ENCODE measurements at places on chromosomes 7 and 10.

- DNase-seq = no peak
Measured at GRCh38 chr10:124704428-124705380, 39.5 kb downstream of the FAM53B start.

- DNase-seq = peak; percentile 55
Measured at GRCh38 chr7:2641406-2642393, 9.9 kb downstream of the TTYH3 start.

DNA sequence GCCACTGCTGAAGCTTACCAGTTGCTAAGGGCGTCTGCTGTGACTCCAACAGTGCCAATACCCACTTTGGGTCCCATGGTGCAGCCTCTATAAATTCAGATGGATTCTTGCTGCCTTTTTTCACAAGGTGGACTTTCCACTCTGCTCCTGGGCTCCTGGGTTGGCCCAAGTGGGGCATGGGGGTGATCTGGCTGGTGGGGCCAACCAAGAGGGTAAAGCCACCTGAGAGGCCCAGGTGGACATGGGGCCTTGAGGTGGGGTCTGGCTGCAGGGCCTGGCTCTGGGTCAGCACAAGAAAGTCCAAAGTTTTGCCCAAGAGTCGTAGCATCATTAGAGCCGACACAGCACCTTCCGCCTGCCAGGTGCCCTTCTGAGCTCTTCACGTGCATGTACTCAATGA, 105.2 kb upstream of the KDM7A start:
- no peak for DNase-seq

GRCh38 chr7:149085866-149086265, 4.7 kb downstream of the ZNF786 start:
- no peak for DNase-seq

GRCh38 chr7:79285756-79286155, 167.7 kb downstream of the MAGI2 start:
- no peak for DNase-seq

GRCh38 chr7:99784007-99784406, at the start of gene CYP3A4:
CYP3A4 (minus strand) TSS chr7:99784184; CDS start chr7:99784081, 103 bp downstream.
- no peak for DNase-seq

DNA sequence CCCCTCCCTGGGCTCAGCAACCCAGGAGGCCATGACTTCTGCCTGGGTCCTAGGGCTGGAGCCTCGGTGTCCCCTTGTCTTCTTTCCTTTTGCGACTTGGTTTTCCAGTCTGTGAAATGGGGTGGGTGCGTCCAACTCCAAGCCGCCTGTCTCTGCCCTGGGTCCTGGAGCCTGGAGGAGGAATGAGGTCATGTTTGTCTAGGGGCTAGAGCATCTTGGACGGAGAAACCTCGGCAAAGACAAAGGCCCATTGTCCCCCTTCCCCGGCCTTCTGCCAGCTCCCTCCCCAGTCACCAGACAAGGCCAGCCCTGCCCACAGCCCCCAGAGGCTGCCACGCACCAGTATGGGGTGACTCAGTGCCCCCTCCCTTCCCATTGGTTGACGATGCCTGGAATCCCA, 39.8 kb upstream of the ELN start:
- no peak for DNase-seq

DNA sequence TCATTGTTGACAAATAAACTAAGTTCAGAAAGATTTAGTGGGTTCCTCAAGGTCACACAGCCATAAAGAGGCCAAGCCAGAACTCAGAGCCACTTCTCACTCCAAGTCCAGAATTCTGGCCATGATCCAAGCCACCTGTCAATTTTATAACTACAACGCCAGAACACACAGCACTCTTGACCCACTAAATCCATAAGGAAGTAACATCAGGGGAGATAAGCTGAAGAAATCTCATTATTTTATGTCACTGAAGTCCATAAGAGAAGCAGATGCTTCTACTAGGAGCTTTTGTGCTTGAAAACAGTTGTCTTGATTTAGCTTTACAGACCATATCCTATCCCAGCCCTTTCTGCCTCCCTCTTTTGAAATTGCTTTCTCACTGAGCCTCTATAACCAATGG, 15.9 kb downstream of the ADAM12 start:
- no peak for DNase-seq

DNA sequence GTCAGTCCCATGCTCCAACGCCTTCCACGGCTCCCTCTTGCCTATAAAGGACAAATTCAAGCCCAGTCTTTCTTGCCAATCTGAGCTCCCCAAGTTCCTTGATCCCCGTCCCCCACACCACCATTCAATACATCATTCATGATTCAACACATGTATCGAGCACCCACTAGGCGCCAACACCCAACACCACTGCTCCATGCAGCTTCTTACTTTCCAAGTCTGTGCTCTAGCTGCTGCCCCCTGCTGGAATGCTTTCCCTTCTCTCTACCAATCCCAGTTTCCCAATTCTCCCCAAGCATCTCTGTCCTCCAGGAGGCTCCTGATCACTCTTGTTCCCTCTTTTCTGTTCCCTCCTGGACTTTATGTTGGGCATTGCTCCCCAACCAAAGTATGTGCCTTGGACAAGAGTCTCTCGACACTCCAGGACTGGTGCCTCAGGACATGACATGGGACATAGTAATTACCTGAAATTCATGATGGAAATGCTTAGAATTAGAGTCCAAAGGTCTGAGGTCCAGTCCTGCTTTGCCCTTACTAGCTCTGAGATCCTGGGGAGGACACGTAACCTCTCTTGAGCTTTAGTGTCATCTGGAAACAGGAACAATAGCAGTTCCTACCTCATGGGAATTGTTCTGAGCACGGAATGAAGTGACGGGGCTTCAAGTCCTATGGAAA, 172.7 kb downstream of the NEURL1 start:
- no peak for DNase-seq

- no peak for DNase-seq
Measured at GRCh38 chr7:68706291-68706690, 892.0 kb upstream of the AUTS2 start.

GRCh38 chr7:138929969-138930368, 51.2 kb downstream of the KIAA1549 start:
- DNase-seq = no peak

DNA sequence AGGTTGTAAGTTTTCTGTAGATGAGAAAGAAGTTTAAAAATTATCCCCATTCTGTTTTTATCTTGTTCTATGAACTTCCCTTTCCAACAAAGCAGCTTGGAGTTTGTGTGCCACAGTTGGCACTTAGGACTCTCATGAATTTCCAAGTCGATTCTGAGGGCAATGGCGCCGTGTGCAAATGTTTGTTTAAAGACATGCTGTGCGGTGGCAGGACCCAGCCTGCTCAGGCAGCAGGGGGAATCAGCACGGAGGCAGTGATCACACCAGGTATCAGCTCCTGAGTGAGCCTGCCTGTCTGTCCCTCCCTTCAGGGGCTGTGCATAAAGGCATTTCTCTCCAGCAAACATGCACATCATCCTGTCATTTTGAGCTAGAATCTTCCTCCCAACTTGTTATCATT, 109.8 kb upstream of the WDR11 start:
- no peak for DNase-seq

DNA sequence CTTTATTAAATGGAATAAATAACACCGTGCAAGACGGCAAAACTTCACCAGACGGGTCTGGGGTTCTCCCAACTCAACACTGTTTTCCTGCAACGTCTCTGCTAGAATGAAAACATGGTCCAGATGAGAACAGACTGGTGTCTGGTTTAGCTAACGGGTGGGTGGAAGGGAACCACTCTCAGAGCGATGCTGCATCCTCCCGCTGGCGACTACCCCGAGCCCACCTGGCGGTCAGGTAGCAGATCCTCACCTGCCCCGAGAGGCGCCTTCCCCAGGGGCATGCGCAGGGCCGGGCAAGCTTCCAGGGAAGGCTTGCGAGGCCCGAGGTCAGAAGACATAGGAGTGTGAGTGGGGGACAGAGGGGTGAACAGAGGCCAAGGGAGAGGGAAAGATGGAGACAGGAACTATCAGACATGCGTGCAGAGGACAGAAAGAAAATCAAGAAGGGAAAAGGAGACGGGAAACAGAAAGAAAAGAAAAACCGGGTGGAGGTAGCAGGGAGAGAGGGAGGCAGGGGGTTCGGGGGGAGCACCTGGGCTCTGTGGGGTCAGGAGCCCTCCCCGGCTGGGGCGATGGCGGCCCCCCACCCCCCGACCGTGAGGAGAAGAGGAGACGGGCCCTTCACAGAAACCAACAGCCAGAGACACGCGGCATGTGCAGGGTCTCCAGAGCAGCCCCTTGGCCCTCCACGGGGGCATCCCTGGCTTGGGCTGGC, 222.0 kb downstream of the MAD1L1 start:
- no peak for DNase-seq

GRCh38 chr7:37546677-37547076, 98.0 kb upstream of the ELMO1 start:
- no peak for DNase-seq

GRCh38 chr7:128073671-128074310, 42.6 kb upstream of the LRRC4 start:
- no peak for DNase-seq

- no peak for DNase-seq
Measured at GRCh38 chr10:79397575-79398303, 47.7 kb downstream of the ZCCHC24 start.

GRCh38 chr7:43697690-43698089, 31.6 kb downstream of the COA1 start:
- no peak for DNase-seq

GRCh38 chr7:134902058-134902457, 84.2 kb upstream of the AGBL3 start:
- DNase-seq = no peak

- DNase-seq = no peak
Measured at GRCh38 chr7:108511939-108512338, 14.0 kb downstream of the PNPLA8 start.

GRCh38 chr10:74329873-74330272, 178.9 kb downstream of the ADK start:
- DNase-seq = no peak

GRCh38 chr7:140619176-140619575, 21.4 kb downstream of the DENND2A start:
- no peak for DNase-seq

DNA sequence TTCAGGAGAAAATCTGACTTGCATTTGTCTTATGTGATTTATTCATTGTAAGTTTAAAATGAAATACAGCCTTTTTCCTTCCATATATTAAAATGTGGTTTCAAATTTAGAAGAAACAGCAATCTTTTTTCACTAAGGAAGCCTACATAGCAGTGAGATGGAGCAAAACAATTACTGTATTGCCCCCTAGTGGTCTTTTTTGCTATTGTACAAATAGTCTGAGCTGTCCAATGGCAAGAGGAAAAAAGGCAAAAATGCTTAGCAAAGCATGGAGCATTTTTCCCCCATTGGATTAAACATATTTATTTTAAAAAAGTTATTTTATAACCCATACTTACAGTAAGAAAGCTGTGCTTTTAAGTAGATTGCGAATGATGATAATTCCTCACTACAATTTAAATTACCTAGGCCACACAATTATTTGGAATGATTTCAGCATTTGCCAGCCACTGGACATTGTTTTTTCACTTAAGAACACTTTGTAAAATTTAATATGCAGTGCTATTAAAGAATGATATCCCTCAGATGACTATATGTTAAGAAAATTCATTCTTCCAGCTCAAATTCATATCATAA, 119.5 kb downstream of the CPED1 start:
- no peak for DNase-seq

DNA sequence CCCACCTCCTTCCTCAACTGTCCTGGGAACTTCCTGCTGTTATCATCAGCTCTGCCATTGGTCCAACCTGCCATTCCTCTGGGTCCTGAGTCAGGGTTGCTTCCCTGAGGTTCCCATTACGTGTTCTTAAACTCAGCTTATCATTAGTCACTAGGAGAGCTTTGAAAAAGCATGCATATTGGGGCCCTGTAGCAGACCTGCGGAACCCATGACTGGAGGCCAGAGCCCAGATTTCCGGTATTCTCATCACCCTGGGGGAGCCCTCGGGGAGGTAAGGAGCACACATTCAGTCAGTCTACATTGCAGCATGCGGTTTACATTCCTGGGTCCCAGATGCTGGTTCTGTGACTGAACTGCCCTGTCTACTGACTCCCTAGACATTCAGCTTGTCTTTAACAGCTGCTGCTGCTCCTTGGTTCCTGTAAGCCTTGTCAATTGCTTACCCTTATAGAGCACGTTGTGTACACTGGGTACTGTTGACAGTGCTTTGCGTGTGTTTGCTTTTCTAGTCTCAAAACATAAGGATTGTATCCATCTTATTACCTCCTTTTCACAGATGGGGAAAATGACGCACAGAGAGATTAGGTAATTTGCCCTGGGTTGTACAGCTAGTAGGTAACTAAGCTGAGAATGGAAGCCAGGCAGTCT, 12.8 kb downstream of the CDHR3 start:
- no peak for DNase-seq

- peak; percentile 27 for DNase-seq
Measured at GRCh38 chr10:69558559-69558958, 14.7 kb downstream of the NEUROG3 start.

DNA sequence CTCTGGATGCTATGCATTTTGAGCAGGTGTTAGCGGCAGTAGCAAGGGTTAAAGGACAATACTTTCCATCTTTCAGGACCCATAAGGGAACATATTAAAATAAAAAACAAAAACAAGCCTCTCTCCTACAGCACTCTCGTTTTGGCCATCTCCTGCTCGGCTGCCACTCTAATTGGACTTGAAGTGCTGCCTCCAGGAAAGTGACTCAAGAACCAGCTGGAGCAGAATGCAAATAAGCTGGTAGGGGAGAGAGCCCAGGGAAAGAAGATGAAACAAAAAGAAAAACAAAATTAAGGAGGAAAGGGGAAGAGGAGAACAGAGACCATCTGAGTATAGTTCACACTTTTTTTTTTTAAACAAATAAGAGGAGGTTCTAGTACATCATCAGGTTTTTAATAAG, 65.6 kb downstream of the HBP1 start:
- DNase-seq = no peak

- DNase-seq = no peak
Measured at GRCh38 chr10:33952692-33953360, 618.4 kb upstream of the NRP1 start.

GRCh38 chr10:84530724-84531325, 202.4 kb downstream of the CCSER2 start:
- no peak for DNase-seq
